ENCODE measurements at places on chromosomes 1 and 21.

GRCh38 chr1:181718034-181718433 lies 234.7 kb downstream of the CACNA1E start:
- no peak for DNase-seq

DNA sequence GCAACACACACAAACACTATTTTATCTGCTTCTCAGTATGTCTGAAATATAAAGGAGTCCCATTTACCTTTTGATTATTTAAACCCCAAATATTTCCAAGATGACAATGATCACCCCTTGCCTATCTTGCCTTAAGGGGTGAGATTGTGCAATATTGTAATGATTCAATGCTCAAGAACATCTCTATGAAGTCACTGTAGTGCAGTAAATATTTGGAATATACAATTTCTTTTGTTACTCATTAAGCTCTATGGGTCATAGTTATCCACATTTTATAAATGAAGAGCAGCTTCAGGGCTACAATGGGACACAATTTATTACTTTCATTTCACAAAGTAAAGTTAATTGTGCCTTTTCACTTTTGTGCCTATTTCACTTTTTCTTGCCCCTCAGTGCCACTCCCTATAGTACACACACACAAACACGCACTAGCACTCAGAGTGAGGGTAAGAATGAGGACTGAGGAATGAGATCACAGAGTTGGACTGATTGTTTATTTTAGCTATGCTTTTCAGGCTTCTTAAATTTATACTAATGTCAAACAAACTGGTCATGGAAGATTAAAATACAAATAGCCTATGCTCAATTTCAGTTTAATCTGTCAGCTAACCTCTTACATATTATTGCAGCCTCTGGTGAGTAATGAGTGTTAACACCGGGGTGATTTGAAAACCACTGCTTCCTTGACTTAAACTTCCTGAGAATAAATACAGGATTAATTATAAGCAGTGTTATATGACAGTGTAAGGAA lies 521.0 kb upstream of the B3GALT2 start:
- DNase-seq, result no peak

DNA sequence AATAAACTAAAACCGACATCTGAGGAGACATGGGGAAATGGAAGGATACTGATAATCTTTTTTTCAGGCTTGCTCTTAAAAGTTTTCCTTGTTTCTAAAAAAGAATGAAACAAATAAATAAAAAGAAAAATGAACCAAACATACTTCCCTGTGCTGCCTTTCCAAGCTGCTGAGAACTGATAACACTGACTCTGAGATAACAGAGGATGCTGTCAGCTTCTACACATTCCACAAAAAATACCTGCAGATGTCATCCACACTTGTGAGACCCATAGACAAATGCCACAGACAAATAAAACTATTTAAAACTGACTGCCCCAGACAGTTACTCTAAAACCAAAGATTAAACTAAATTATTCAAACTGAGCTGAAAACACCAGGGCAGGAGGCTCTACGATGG lies 12.0 kb upstream of the OR6K3 start:
- no peak for DNase-seq

DNA sequence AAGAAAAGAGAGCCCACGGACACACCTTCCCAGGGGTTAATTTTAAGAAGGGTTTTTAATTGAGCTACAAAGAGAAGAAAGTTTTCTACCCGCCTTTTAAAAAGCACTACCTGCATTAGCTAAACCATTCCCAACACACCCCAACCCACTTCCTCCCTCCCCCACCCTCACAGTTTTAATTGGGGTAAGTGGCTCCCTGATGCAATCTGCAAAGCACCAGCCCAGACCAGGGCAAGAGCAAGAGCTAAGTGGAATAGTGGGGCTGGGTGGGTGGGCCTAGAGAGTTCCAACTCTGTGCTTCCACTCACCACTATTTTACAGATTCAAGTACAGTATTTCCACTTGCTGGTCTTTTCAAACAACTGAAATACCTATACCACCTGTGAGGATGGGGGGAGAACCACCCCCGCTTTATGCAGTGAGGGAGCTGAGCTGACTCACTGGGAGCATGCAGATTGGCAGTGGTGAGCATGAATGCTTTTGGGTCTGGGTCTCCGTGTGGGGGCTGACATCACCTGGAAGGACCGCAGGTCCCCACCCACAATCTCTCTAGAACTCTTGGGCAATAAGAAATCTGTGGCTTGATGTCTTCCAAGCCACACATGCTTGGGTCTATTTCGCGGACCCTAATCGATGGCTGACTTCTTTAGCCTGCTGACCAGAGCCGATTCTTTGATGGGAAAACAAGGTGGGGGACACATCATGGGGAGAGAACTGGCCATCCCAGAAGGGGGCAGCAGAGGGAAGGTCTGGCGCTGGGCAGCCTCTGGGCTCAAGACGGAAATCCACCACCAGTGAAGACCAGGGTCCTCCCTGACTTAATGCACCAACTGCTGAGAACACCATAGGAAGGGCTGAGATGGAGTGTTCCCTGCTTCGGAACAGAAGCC lies 95.5 kb downstream of the SSBP3 start:
- peak; percentile 64 for DNase-seq

- DNase-seq, result no peak
Measured at GRCh38 chr1:5566924-5567323, 425.3 kb downstream of the NPHP4 start.

DNA sequence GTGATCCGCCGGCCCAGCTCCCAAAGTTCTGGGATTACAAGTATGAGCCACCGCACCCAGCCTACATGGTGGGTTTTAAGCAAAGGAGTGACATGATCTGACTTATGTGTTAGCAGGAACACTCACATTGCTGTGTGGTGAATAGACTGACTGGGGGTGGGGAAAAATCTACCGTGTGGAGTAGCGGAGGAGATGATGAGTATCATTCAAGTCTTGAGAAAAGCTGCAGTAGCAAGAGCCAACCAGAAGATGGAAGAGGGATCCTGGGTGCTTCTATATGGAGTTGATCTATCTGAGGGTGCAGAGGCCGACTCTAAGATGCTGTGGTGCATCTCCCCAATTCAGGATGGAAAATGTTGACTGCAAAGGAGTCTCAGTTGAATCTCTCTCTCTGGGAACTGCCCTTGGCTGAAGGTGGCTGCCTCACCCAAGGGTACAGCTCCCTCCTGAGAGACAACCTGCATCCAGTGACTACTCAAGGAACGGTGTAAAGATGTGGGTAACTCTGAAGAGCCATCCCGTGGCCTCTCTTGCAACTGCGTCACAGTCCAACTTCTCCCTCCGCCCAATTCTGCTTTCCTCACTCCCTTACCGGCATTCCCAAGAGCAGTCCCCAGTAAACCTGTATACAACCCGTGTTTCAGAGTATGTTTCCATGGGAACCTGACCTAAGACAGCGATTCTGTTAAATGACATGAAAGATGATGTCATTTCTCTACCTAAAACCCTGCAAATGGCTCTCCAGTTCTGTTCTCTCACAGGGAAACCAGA lies 7.4 kb upstream of the B3GALNT2 start:
- no peak for DNase-seq

DNA sequence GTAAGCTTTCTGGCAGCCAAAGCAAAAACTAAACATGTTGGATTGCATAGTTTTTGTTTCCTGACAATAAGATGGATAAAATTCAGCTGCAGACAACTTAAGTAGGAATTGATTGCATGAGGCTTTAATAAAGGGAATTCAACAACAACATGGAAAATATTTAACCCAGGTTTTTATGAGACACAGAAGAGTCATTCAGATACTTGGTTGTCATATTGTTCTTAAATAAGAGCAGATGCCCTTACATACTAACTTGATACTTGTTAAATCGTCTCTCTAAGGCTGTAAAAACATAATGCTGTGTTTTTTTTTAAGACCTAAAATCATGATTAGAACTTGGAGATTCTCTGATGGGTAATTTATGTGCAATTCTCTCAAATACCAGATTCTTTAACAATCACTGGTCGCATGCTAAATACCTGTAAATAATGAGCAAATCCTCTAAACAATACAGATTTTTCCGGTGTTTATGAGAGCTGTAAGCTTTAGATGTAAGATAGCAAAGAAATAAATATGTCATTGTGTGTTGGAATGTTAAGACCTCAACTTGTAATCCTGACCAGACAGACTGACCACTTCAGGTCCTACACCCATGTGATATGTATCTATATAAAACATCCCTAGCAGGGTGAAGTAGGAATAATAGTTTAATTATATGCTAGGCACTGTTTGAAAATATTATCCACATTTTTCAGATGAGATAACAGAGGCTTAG lies 37.8 kb upstream of the CD34 start:
- DNase-seq, result no peak

GRCh38 chr1:95085376-95085775 lies 12.6 kb upstream of the ALG14 start:
- no peak for DNase-seq

DNA sequence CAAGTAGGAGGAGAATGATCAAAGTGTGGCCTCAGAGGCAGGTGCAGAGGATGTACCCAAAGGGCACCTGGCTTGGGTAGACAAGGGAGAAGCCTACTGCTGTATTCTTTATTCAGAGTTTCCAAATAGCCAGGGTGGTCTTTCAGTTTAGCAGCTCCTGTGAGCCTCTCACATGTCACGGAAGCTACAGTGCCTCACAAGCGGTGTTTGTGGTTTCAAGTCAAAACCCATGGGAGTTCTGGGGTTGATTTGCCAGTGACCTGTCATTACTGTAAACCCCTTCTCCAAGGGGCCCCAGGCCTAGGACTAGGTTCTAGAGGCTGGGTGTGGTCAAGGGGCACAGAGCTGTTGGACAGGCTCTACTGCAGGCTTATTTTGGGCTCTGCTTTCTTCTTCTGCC lies 10.2 kb upstream of the IL10 start:
- DNase-seq, result no peak

DNA sequence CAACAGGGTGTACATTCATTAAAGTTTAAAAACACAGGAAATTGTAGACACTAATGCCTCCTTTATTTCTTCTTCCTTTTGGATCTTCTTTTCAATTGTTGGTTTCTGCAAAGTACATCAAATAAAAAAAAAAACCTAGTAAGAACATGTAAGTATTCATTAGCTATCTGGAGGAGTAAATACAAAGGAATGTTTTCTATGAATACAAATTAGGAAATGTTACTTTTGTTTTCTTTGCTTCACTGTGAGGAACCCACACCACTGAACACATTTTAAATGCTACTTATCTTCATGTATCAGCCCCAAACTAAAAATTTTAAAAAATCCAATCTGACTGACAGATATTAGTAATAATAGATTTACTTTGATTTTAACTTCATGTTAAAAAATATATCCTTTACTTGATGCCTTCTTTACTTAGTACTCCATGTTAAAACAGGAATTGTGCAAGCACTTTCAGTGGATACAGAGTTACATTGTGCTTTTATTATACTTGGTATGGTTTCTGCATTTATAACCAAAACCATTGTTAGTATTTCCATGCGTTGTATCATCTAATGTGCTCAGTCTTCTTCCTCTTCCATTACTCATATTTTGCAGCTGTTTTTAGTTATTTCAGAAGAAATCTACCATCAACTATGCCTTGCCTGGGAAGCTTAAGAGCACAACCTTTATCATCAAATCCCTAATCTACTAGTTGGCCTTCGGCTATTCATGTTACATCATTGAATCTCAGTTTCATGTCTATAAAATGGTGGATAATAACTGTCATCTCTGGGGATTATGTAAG lies 236.9 kb upstream of the DPYD start:
- peak; percentile 28 for DNase-seq

GRCh38 chr1:109253803-109254620 lies 4.7 kb downstream of the CELSR2 start:
- peak; percentile 51 for DNase-seq

DNA sequence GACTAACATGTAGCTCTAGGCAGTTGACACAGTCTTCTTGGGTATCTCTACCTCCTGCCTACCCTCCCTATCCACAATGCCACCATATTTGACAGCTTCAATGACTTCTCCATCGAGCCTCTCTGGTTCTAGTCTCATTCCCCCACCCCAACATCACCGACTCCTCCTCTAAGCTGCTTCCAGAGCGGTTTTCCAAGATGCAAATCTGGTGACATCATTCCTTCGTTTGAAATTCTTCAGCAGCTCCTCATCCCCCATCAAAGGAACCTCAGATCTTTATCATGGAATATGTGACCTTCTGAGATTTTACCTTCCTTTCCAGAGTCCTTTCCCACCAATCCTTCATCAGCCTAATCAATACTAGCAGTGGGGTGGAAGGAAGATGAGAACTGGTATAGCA lies 352.4 kb upstream of the RUNX1 start:
- no peak for DNase-seq

All from AG20443 (cell line).